ENCODE measurements at places on chromosomes 6 and 20.

- DNase-seq, result no peak
Measured at GRCh38 chr6:90103056-90103800, 193.4 kb downstream of the BACH2 start.

- no peak for DNase-seq
Measured at GRCh38 chr20:38156888-38157634, 8.0 kb downstream of the TGM2 start.

GRCh38 chr6:159126590-159126989 lies 42.6 kb upstream of the FNDC1 start:
- no peak for DNase-seq

GRCh38 chr6:163192591-163192990 lies 221.9 kb upstream of the QKI start:
- no peak for DNase-seq

DNA sequence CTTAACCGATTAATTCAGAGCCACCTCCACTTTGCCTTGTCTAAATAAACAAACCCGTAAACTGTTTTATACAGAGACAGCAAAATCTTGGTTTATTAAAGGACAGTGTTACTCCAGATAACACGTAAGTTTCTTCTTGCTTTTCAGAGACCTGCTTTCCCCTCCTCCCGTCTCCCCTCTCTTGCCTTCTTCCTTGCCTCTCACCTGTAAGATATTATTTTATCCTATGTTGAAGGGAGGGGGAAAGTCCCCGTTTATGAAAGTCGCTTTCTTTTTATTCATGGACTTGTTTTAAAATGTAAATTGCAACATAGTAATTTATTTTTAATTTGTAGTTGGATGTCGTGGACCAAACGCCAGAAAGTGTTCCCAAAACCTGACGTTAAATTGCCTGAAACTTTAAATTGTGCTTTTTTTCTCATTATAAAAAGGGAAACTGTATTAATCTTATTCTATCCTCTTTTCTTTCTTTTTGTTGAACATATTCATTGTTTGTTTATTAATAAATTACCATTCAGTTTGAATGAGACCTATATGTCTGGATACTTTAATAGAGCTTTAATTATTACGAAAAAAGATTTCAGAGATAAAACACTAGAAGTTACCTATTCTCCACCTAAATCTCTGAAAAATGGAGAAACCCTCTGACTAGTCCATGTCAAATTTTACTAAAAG lies 2.7 kb downstream of the FOXC1 start:
- no peak for DNase-seq

DNA sequence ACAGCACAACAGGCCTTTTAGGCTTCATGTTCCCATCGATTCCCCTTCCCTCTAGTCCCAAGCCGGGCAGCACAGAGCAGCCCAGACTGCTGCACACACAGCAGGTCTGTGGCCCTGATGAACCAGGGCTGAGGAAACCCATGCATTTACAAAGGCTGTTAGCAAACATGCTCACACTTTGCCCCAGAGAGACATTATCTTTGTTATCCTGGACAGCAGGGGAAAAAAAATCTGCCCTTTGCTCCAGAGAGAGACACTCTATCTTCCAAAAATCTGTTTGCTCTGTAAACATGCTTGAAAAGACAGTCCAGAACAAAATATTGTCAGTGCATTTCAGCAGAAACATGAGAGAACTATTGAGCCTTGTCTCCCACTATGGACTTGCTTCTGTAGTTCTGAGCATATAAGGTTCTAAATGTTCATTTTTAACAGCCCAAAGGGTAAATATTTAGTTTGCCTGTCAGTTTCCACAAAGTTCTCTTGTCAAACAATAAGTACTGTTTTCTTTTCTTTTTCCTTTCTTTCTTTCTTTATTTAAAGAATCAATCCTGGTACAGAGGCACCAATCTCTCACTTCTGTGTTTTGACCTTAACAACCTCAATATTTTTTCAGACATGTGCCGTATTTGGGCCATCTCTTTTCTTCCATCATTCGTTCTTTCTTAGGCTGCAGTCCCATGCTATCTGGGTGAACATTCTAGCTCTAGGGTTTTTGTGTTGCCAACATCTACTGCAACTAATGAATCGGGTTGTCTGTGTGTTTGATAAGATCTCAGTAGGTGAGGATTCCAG lies 468.0 kb downstream of the EPM2A start:
- no peak for DNase-seq

- DNase-seq, result no peak
Measured at GRCh38 chr6:6661684-6662083, 73.2 kb downstream of the LY86 start.

DNA sequence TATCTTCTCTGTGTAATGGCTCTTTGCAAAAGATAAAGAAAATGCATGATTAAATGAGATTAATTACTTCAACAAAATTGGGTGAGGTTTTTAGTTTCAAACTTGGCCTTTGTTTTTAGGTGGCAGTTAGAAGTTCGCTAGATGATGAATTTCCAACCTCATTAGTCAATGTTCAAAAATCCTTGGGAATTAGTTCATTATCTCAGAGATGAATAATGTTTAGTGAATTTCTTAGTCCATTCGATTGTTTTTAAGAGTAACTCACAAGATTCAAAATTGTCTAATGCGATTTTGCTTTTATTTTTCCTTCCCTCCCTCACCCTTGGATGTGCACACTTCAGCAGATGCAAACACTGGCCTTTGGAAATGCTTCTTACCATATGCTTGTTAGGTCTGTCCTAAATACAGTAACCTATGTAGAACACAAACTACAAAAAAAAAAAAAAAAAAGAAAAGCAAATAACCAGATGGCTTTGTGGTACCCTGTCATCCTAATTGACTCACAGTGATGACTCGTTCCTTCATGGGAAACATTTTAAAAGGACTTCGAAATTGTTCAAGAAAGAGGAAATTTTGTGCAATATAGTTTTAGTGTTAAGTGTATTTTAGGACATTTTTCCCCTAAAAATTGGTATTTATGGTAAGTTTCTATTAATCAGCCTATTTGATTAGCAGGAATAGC lies 66.7 kb downstream of the FAM229B start:
- DNase-seq, result no peak

DNA sequence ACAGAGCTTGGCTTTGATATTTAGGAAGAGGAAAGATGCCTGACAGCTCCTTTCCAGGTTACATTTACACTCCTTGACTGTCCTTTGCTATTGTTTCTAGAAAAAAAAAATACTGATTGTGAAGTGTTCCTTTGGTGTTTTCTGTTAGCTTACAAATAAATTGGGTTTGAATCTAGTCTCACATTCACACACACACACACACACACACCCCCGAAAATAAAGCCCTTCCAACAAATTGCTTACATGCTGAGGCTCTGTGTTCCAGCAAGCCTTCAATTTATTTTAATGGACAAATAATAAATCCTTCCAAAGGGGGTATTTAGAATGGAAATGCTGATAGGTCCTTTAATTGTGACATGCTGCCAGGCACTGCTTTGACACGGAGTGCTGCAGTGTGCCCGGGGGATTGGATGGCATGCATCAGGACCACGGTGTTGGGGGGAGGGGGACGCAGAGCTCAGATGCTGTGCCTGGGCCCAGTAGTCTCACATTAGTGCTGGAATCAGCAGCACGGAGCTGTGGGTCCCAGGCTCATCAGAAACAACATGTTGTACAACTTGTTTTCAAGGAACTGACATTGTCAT lies 199.9 kb downstream of the CD83 start:
- DNase-seq, result peak; percentile 86

GRCh38 chr20:60631585-60632287 lies 620.3 kb upstream of the CDH4 start:
- DNase-seq, result no peak

GRCh38 chr6:156980948-156981347 lies 203.8 kb downstream of the ARID1B start:
- no peak for DNase-seq

DNA sequence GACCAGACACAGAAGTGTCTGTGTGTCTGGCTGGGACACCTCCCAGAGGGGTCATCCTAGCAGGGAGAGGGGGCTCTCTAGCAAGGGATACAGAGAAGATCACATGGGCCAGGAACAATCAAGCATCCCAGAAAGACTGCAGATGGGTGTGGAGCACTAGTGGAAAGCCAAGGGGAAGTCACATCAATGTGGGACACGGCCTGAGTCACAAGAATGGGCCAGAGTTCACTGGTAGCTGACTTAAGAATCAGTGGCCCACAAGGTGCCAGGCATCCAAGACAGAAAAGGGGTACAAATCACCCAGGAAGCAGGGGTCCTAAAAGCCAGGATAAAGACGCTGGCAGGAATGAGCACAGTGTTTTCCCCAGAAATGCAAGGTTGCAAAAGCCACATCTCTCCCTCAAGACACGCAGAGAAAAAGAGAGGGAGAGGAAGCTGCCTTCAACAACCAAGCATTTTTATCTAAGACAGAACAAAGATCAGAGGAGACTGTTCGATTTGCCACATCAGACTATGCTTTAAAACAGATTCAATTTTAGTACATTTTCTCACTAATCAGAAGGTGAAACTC lies 113.6 kb upstream of the DST start:
- DNase-seq, result no peak

GRCh38 chr20:48459722-48460395 lies 367.9 kb downstream of the PREX1 start:
- no peak for DNase-seq

GRCh38 chr20:57652606-57653545 lies 32.6 kb upstream of the ZBP1 start:
- no peak for DNase-seq

DNA sequence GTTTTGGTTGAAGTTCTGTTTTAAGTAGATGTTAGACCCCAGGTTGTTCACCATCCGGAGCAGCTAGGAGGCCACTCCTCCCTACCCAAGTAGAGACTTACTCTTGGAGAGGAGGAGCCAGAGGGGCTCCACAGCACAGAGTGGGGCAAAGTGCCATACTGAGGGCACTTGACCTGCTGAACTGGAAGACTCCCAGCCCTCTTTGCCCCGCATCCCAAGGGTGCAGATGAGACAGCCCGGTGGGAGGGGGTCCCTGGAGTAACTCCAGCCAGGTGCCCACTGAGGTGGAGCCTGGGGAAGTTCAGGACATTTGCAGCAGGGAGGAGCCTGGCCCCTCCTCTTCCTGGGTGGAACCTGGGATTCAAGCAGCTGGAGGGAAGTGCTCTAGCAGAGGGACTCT lies 102.1 kb upstream of the GPR6 start:
- no peak for DNase-seq

GRCh38 chr6:132763269-132763668 lies 5.6 kb upstream of the VNN2 start:
- no peak for DNase-seq

DNA sequence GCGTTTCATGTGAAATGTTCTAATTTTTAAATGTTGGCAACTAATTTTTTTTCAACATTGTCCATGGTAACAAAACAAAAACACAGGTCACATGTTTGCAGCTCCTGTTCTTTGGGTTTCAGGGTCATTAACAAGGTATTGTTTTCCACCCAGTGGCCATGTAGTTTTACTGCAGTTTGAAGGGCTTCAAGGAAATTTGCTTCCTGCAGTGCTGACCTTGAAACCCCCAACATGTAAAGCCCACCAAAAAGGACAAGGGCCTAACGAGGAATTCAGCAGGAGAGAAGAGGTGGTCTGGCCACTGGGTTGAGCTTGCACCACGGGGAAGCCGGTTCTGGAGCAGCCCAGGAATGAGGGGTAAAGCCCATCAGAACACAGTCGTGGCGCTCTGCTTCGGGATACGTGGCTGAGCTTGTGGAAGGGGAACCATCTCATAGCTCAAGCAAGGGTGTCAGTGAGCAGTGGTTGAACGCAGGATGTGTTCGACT lies 13.9 kb upstream of the KLHL31 start:
- no peak for DNase-seq

- DNase-seq, result no peak
Measured at GRCh38 chr6:40584741-40585140, 2.4 kb downstream of the LRFN2 start.

DNA sequence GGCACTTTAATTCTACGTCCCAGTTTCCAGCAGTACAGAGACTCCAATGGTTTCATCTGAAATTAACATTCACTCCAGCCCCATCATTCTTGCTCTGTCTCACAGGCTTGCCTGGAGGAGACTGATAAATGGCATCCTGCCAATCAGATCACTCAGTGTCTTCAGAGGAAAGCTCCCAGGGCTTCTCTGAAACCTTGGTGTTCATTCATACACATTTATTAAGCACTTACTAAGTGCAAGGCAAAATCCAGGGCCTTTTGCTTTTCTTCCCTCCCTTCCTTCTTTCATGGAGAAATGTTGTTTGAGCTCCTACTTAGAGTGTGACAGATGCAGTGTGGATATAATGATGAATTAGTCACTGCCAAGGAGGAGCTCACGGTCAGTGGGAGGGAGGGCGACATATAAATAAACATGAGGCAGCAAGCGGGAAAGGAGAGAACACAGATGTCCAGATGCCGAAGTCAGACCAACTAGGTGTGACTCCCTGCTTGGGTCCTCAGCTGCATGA lies 106.7 kb upstream of the DTNBP1 start:
- no peak for DNase-seq

- no peak for DNase-seq
Measured at GRCh38 chr6:30888816-30889495, 4.6 kb downstream of the DDR1 start.

- no peak for DNase-seq
Measured at GRCh38 chr6:148906386-148906785, 159.6 kb downstream of the UST start.

DNA sequence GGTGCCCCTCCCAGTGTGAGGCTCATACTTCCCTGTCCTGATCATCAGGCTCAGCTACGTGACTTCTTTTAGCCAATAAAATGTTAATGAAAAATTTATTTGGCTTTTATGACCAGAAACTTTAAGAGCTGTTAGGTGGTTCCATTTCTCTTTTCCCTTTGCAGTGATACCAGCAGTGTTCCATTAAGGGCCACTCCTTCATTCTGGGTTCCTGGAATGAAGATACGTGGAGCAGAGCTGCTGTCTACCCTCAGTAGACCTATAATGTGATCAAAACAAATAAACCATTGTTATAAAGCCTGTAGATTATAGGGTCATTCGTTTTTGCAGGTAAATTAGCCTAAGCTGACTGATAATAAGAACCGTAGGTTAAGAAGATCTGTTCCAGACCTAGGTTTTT lies 228.0 kb downstream of the ZFAND3 start:
- DNase-seq, result no peak

- DNase-seq, result no peak
Measured at GRCh38 chr6:85490516-85491248, 40.8 kb downstream of the NT5E start.

DNA sequence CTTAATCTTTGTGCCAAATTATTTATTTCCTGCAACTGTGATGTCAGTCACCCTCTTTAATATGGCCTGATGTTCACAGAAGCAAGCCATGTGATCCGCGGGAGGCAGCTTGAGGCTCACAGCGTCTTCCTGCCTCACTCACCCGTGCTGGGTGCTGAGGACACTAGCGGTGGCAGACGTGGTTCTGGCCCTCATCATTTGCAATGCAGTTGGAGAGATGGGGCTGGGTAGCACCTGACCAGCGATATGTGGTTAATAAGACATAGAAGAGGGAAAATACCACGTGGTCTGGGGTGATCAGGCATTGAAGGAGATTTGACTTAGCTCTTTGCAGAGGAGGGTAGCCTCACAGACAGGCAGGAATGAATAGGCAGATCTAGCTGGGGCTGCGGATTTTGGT lies 264.7 kb downstream of the TMEM242 start:
- no peak for DNase-seq

DNA sequence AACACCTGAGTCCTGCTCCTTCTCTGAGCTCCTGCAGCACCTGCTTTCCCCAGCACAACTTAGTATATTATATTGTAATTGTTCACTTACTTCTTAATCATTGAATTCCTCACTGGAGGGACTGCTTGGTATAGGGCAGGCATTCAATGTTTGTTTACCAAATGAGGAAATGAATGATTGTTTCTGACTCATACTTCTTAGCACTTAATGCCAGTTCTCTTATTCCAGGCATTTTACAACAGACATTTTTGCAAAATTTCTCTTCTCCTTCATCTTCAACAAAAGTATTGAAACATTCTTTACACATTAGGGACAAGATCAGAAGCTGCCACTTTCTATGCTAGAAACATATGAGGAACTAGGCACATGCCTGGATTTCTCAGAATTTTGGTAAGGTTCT lies 119.4 kb downstream of the TBX18 start:
- DNase-seq, result no peak

All from NCI-H1417 treated with DMSO at 0.1 percent for 48 hours (cell line).